ENCODE measurements at places on chromosomes 5 and 9. TPM values are rescaled to one million over a fixed set of nuclear protein-coding genes. Genes with fewer than 3 reads are reported as not detected.

DNA sequence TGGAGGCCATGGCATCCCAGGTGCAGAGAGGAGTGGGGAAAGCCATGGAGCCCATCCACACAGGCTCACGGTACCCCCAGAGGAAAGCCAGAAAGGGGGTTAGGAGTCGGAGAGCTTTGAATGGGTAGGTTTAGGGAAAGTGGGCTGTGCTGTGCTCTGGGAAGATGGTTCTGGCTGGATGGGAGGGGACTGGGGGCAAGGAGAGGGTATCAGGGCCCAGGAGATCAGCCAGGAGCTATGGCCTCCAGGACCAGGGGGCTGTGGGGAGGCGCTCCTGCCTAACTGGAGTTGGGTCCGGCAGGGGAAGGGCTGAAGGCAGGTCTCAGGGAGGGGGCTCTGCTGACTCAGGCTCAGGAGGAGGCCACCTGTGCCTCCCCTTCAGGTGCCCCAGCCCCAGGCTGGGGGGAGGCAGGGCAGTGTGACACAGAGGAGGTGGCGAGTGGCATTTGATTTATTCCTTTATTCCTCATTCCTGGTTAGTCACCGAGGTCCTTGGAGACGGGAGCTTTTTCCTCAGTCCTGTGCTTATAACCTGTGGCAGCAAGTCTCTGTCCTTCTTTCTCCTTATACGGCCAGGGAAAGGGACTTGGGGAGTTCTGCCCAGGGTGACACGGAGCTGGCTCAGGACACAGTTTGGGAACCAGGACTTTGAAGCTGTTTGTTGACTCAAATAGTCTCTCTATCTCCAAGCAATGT is 60.8 kb downstream of the TSTD2 start:
- DNase-seq = no peak

GRCh38 chr5:82439750-82440445 is 161.7 kb upstream of the RPS23 start:
- no peak for DNase-seq

- DNase-seq = no peak
Observed at GRCh38 chr5:132176521-132176945, 51.1 kb downstream of the P4HA2 start.

DNA sequence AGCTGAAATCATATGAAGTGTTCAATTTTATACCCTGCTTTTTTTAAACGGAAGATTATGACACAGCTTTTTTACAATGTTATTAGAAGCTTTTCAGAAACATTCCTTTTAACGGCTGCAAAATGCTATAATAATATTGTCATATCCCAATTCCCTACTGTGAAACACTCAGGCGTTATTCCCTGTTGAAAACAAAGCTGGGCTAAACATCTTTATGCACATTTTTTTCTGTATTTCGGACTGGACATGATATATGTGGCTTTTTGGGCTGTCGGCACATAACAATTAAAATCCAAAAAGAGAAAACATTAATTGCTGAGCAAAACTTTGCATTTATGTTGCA is 12.0 kb upstream of the CTSL start:
- DNase-seq = no peak

GRCh38 chr9:107999890-108000289 is 510.3 kb upstream of the KLF4 start:
- peak; percentile 4 for DNase-seq

Gene TICAM2
- 6.8 TPM for total RNA-seq

All from astrocyte (in vitro differentiated cells and primary cell).